ENCODE measurements at places on chromosomes 2 and 18.

GRCh38 chr18:70046796-70047195, 99.1 kb upstream of the CD226 start:
- no peak for DNase-seq

- DNase-seq, result no peak
Observed at GRCh38 chr2:97706708-97707345, 6.5 kb upstream of the ZAP70 start.

DNA sequence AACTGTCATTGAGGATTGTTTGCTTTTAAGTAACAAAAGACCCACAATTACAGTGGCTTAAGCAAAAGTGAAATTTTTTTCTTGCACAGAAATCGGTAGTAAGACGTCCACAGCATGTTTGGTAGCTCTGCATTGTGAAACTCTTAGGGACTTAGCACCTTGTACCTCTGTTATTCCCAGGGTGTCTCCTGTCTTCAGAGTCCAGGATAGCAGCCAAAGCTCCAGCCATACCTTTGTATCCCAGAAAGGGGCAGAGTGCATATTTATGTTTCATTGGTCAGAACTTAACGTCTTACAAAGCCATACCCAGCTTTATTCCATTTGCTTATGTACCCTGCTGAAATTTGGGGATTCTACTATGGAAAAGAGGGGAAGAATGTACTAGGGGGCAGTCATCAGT, 32.8 kb downstream of the RMND5A start:
- DNase-seq, result no peak

- no peak for DNase-seq
Observed at GRCh38 chr2:201880993-201881611, 74.8 kb downstream of the CDK15 start.

GRCh38 chr2:120323214-120323613, 22.7 kb upstream of the INHBB start:
- DNase-seq, result no peak

DNA sequence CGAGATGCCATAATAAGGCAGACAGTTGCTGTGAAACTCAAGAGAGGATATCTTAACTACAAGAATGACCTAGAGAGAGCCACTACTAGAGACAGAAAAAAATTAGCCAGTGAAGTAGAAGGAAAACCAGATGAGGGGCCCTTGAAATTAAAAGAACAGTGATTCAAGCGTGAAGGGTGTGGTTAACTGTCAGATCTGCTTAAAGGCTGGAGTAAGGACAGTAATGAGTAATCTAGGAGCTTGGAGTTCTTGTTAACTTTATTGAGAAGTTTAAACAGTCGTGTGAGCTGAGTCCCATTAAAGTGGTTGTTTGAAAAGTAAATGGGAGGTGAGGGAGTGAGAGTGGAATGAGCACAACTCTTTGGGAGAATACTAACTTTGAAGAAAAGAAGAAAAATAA, 21.3 kb downstream of the PIGN start:
- DNase-seq, result no peak

GRCh38 chr2:102514061-102514785, 41.2 kb downstream of the SLC9A4 start:
- DNase-seq, result no peak

- DNase-seq, result no peak
Observed at GRCh38 chr2:237702441-237703391, 75.3 kb downstream of the LRRFIP1 start.

- DNase-seq, result no peak
Observed at GRCh38 chr2:23483791-23484190, 98.8 kb downstream of the KLHL29 start.

DNA sequence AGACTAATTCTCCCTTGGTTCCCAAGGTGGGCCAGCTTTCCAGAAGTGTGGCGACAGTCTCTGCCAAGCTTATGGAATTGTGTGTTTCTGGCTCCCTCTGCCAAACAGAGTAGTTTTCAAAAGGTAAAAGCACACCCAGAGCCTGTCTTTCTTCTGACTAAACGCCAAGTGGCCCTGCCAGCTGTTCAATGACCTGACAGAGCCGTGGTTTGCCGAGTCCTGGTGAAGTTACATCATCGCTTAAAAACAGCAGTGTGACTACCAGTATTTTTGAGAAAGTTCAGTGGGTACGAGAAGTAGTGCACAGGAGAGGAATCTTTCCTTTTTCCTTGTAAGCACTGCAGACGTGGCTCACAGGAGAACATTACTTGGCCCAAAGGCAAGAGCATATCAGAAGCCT, 1.9 kb downstream of the PER2 start:
- DNase-seq, result no peak

DNA sequence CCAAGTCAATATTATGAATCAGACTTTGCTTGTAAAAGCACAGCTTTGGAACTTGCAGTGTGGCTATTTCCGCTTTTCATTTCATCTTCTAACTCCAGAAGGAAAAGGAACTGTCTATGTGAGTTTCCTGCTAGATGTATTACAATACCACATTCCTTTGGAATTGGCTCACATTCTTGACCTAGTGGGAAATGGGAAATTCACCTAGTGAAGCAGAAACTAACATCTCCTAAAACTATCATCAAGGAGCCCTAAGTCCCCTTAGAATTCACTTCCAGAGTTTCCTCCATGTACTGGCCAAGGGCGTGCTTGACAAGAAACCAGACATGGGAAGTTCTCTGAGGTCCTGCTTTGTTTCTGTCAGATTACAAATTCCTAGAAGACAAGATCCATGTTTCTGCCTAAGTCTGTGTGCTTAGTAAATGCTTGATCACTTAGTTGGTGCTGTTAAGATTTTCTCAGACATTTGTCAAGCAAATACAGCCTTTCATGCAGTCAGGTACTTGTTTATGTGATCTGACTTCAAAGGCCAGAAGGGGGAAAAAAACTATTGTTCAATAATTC, 275.7 kb upstream of the FN1 start:
- DNase-seq, result no peak

GRCh38 chr2:64692401-64692800, 38.7 kb upstream of the SERTAD2 start:
- no peak for DNase-seq

DNA sequence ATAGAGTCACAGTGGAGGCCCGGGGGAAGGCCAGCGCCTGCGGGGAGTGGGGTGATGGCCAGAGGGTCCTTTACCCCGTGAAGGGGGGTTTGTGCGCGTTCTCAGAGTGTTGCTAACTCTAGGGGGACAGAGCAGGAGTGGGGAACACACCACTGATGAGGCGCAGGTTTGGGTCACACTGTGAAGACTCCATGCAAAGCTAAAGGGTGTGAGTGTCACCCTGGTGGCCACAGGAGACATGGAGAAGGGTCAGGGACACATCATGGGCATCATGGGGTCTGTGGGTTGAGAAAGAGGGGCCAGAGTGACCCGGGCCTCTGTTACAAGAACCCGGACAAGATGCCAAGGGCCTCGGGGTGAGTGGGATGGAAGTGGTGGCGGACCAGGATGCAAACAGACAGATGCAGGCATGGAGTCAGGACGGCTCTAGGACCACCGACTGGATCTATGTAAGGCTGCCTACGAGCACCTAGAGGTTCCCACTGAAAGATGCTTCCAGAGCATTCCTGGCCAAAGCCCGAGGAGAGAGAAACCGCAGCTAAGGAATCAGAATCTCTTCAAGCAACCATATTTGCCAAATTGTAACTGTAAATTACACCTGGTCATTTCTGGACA, 84.3 kb downstream of the PXDN start:
- DNase-seq, result no peak

DNA sequence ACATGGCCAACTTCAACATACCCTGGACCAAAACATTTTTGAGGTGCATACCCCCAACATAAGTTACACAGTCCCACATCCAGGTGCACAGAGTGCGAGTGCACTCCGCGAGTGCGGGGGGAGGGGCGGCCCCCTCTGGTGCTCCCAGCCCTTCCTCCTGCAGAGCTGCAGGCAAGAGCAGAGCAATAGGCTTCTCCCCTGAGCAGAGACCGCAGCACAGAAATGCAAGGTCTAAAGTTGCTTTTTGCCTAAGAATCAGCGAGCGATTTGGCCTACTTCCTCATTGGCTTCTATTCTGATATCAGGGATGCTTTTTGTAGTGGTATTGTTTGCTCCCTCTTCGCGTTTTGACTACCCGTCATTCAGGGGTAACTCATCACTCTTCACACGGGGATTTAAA, 40.6 kb downstream of the BOLA3 start:
- no peak for DNase-seq

DNA sequence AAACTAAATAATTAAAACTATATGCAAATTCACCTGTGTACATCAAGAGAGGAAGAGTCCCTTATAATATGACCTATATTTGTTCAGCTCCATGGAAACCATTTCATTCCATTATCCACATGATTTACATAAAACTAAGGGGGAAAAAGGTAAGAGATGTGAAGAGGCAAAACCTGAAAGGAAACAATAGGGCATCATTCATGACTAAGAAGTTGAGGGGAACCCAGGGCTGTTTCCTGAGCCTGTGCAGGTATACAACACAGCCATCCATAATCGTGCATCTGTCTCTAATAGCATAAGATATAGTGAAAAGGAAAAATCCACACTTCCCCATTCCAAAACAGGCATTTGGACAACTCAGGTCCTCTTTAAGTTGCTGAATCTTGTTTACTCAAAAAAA, 151.3 kb downstream of the NR4A2 start:
- no peak for DNase-seq

GRCh38 chr18:3747176-3747973, 297.4 kb downstream of the TGIF1 start:
- DNase-seq, result no peak

GRCh38 chr2:38386377-38386776, 9.3 kb upstream of the ATL2 start:
- DNase-seq, result no peak

DNA sequence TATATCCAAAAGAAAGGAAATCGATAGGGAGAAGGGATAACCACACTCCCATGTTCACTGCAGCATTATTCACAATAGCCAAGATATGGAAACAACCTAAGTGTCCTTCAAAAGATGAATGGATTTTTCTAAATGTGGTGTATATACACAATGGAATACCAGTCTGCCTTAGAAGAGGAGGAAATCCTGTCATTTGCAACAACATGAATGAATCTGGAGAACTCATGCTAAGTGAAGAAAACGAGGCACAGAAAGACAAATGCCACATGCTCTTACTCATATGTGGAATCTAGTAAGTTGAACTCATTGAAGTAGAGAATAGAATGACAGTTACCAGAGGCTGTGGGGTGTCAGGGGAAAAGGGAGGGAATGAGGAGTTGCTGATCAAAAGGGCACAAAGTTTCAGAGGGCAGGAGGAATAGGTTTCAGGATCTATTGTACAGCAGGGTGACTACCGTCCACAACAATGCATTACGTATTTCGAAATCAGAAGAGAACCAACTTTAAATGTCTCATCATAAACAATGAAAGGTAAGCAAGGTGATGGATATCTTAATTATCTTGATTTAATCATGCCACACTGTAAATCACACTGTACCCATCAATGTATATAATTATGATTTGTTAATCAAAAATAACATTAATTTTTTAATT, 46.1 kb downstream of the SIGLEC15 start:
- DNase-seq, result no peak

All from stimulated activated CD8-positive, alpha-beta memory T cell treated with anti-CD3 and anti-CD28 coated beads, Interleukin-4, amount 100 ng/mL, for 4 hours (primary cell).